ENCODE measurements at places on chromosomes 12 and 14.

- DNase-seq: no peak
These were observed 79.1 kb upstream of the BCL2L14 start for GRCh38 chr12:11991604-11992003.

- DNase-seq: no peak
These were observed 74.3 kb upstream of the SLC24A4 start for GRCh38 chr14:92248696-92249095.

DNA sequence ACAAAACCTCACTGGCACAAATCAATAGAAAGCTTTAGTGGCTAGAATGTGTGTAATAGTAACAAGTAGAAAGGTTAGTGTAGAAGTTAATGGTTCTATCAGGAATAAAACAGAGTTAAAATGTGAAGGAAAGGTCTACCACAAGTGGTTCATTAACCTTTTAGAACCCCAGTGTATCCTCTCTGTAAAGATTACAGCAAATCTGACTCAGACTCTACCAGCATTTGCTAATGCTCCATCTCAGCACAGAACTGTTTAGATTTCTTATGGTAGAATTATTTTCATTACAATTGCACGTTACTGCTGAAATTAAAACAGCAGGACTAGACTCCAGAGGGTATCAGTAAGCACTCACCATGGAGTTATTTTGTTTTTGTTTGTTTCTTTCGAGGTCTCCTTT, 609.0 kb upstream of the LMO3 start:
- no peak for DNase-seq

DNA sequence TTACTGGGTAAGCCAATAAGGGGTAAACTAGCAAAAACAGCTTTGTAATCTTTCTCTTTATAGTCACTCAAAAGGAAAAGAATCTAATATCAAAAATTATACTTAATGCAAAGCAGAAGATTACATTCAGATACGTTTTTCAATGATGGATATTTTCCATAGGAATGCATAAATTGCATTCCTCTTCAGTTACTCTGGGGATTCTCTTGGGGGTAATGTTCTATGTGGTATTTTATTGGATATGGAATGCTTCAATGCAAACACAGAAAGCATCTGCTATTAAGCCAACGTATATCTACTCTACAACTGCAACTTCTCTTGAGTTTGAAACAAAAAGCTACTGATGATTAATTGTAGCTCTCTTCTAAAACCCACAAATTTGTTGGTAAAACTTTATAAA, 106.0 kb downstream of the SLC41A2 start:
- no peak for DNase-seq

DNA sequence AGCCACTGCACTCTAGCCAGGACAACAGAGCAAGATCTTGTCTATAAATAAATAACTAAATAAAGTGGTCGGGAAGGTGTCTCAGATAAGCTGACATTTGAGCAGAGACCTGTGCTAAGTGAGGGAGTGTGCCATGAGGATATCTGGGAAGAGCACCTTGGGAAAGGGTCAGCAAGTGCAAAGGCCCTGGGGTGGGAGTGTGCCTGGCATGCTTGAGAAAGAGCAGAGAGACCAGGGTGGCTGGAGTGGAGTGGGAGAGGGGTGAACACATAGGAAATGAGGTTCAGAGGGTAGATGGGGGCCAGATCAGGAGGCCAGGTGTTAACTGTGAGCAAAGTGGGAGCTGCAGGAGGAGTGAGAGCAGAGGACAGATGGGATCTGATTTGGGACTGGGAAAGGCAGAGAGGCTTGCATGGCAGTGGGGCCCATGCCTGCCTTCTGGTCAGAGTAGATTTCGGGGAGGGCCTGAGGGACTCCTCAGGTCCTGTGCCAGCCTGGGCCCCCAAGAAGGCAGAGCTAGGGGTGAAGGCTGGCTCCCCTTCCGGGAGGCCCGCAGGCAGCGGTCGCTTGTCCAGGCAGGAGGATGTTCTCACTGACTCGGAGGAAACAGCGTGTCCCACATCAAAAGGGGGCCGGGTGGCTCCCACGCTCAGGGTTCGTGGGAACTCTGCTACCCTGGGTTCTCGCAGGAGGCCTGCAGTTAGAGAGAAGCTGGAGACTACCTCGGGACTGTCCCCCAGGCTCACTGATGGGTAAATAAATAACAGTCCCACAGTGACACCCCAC, 32.6 kb downstream of the DTX1 start:
- DNase-seq: no peak

GRCh38 chr12:109952873-109953272, 43.3 kb downstream of the GIT2 start:
- DNase-seq: no peak

GRCh38 chr12:1103632-1104031, 112.6 kb downstream of the ERC1 start:
- no peak for DNase-seq

All from central memory CD8-positive, alpha-beta T cell (primary cell).